ENCODE measurements at places on chromosomes 4 and X. TPM values are rescaled to one million over a fixed set of nuclear protein-coding genes. Genes with fewer than 3 reads are reported as not detected.

Gene NAP1L3
- 7.3 TPM for total RNA-seq

Gene SSX4B
- not detected for total RNA-seq

Gene GLOD5
- not detected for total RNA-seq

Gene TEX11
- not detected for total RNA-seq

Gene PAK3
- 4.7 TPM for total RNA-seq

Gene PPAT
- 9.4 TPM for total RNA-seq

Gene CYBB
- 41.2 TPM for total RNA-seq

Measured in skeletal muscle tissue (tissue), 5 donors.